Immature natural killer cell (primary cell): ENCODE measurements at places on chromosomes 3 and 15. TPM values are rescaled to one million over a fixed set of nuclear protein-coding genes. Genes with fewer than 3 reads are reported as not detected.

- H3K27me3 ChIP-seq, result peaks cover 8% of the 10 kb centered on the region
- DNase-seq, result no peak
- no peak overlapping the region for H3K4me3 ChIP-seq
- H3K27ac ChIP-seq, result no peak overlapping the region
- peaks cover 6% of the 10 kb centered on the region for H3K4me1 ChIP-seq
Measured at GRCh38 chr15:68674975-68675374, 96.2 kb downstream of the CORO2B start.

The ANKUB1 gene
- not detected for polyA plus RNA-seq

The CIB2 gene
- not detected for polyA plus RNA-seq

DNA sequence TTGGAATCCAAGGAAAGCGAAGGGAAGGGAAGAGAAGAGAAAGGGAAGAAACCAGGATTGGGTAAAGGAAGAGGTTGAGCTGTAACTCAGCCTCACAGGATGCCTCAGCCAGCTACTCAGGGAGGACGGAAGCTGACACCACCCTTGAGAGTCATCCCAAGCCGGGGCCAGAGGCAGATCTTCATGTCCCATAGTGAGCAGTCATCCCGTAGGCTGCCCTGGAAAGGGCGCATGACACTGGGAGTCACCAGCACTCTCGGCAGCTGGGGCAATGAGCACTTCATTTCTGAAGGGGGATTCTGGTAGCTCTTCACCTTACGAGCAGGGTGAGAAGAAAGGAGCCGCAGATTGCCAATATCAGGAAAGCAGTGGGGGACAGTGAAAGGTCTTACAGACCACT is 60.1 kb upstream of the PCSK6 start:
- no peak overlapping the region for H3K27ac ChIP-seq
- DNase-seq, result no peak
- H3K4me1 ChIP-seq, result no peaks in the 10 kb centered on the region
- peaks cover 12% of the 10 kb centered on the region for H3K27me3 ChIP-seq

The CMC1 gene
- polyA plus RNA-seq, result 536 TPM

The AGBL1 gene
- not detected for polyA plus RNA-seq

GRCh38 chr3:149736953-149737205 is 15.4 kb downstream of the COMMD2 start:
- H3K4me1 ChIP-seq, result no peaks in the 10 kb centered on the region
- peaks cover 4% of the 10 kb centered on the region for H3K36me3 ChIP-seq
- H3K4me3 ChIP-seq, result no peak overlapping the region
- H3K27ac ChIP-seq, result no peak overlapping the region

The CHRNA7 gene
- not detected for polyA plus RNA-seq

The CKMT1B gene
- polyA plus RNA-seq, result not detected

The C15orf39 gene
- polyA plus RNA-seq, result 14.0 TPM

DNA sequence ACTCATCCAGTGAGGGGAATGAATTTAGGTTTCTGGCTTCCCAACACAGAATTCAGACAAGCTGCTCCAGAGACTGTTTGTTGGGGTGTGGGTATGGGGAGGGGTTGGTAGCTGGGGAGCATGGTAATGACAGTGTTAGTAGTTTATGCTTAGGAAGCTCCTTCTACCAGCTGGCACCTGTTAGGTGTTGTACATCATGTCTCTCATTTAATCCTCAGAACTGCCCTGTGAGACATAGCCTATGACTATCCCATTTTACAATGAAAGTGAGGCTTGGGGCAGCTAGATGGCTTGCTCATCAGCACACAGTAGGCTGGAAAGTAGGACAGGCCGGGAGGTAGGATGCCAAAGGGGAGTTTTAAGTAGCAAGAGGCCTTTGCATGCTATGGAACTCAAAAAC is 2.5 kb downstream of the EIF4E3 start:
- peak overlapping the region; percentile 94 for H3K4me3 ChIP-seq
- peak overlapping the region; percentile 87 for H3K27ac ChIP-seq
- H3K27me3 ChIP-seq, result peaks cover 5% of the 10 kb centered on the region

DNA sequence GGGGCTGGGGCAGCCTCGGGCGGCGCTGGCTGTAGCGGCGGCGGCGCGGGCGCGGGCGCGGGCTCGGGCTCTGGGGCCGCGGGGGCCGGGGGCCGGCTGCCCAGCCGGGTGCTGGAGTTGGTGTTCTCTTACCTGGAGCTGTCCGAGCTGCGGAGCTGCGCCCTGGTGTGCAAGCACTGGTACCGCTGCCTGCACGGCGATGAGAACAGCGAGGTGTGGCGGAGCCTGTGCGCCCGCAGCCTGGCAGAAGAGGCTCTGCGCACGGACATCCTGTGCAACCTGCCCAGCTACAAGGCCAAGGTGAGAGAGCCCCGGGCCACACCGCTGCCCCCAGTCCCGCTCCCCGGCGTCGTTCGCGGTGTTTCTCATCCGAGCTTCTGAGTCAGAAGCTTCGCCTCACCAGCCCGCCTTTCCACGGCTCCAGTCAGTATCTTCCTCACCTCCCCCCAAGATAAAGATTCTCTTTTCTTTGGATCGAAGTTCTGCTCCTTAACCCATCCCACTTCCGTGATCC is 600 bp downstream of the FBXO45 start:
- peak overlapping the region; percentile 96 for H3K27ac ChIP-seq
- peak; percentile 57 for DNase-seq
- peak overlapping the region; percentile 90 for H3K4me3 ChIP-seq
- H3K27me3 ChIP-seq, result peaks cover 2% of the 10 kb centered on the region

- no peaks in the 10 kb centered on the region for H3K4me1 ChIP-seq
- no peak overlapping the region for H3K4me3 ChIP-seq
- H3K36me3 ChIP-seq, result no peaks in the 10 kb centered on the region
- H3K27me3 ChIP-seq, result peaks cover 26% of the 10 kb centered on the region
Measured at GRCh38 chr15:88255484-88256278, 858 bp downstream of the NTRK3 start.

GRCh38 chr15:39944726-39945125 is 10.8 kb downstream of the EIF2AK4 start:
- H3K27me3 ChIP-seq, result no peaks in the 10 kb centered on the region
- no peak overlapping the region for H3K27ac ChIP-seq
- H3K4me1 ChIP-seq, result no peaks in the 10 kb centered on the region

- DNase-seq, result no peak
- no peaks in the 10 kb centered on the region for H3K4me1 ChIP-seq
- no peak overlapping the region for H3K4me3 ChIP-seq
- H3K27me3 ChIP-seq, result no peaks in the 10 kb centered on the region
- H3K27ac ChIP-seq, result no peak overlapping the region
Measured at GRCh38 chr3:87287011-87287410, 10.6 kb upstream of the POU1F1 start.

The NPAP1 gene
- not detected for polyA plus RNA-seq

The SGO1 gene
- 0.67 TPM for polyA plus RNA-seq

The P2RY13 gene
- 0.18 TPM for polyA plus RNA-seq

The C3orf52 gene
- not detected for polyA plus RNA-seq

GRCh38 chr15:23645371-23646164 is 2.1 kb downstream of the MAGEL2 start:
- H3K4me1 ChIP-seq, result no peaks in the 10 kb centered on the region
- no peak for DNase-seq
- H3K4me3 ChIP-seq, result no peak overlapping the region
- H3K27me3 ChIP-seq, result peaks cover 2% of the 10 kb centered on the region
- no peak overlapping the region for H3K27ac ChIP-seq

DNA sequence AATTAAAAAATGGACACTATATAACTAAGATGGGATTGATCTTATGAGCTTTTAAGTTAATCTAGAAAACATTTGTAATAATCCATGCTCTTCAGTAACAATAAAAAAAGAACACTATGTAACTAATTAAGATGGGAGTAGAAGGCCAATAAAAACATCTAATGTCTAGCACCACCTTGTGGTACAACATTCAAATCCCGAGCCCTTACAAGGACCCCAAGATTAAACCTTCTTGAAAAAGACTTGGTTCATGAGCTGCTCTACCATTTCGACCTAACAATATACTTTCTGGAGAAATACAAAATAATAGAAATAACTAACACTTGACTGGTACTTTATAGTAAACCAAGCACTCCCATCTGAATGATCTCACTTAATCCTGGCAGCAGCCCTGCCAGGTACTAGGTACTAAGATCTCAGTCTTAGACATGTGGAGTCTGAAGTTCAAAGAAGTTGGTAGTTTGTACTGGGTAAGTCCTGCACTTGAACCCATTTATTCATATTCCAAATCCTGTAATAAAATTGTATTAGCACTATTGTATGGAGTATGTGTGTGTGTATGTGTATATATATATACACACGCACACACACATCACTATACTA is 21.8 kb downstream of the METTL6 start:
- H3K27me3 ChIP-seq, result no peaks in the 10 kb centered on the region
- no peak overlapping the region for H3K4me3 ChIP-seq
- H3K36me3 ChIP-seq, result peaks cover 15% of the 10 kb centered on the region
- no peak overlapping the region for H3K27ac ChIP-seq
- peak; percentile 56 for DNase-seq

The P2RY1 gene
- polyA plus RNA-seq, result 0.11 TPM

The GREM1 gene
- not detected for polyA plus RNA-seq

- H3K27me3 ChIP-seq, result peaks cover 2% of the 10 kb centered on the region
- no peak overlapping the region for H3K27ac ChIP-seq
- no peak for DNase-seq
- no peaks in the 10 kb centered on the region for H3K4me1 ChIP-seq
Measured at GRCh38 chr15:84949043-84949442, 32.6 kb upstream of the PDE8A start.

- no peak overlapping the region for H3K27ac ChIP-seq
- no peaks in the 10 kb centered on the region for H3K36me3 ChIP-seq
Measured at GRCh38 chr3:145752576-145752975, 408.4 kb downstream of the PLOD2 start.

DNA sequence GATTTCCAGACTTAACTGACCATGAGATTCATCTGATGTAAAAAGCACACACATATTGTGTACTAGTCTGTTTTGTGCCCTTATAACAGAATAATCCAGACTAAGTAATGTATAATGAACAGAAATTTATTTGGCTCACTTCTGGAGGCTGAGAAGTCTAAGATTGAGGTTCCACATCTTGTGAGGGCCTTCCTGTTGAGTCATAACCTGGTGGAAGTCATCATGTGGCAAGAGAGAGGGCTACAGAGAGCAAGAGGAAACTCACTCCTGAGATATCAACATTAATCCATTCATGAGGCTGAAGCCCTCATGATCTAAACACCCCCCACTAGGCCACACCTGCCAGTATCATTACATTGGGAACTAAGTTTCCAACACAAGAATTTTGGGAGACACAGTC is 977.6 kb downstream of the MCTP2 start:
- peaks cover 2% of the 10 kb centered on the region for H3K27me3 ChIP-seq
- no peaks in the 10 kb centered on the region for H3K36me3 ChIP-seq
- no peak for DNase-seq
- no peaks in the 10 kb centered on the region for H3K4me1 ChIP-seq
- H3K4me3 ChIP-seq, result no peak overlapping the region

GRCh38 chr3:170680593-170680992 is 94.7 kb upstream of the SLC7A14 start:
- DNase-seq, result no peak
- H3K27ac ChIP-seq, result no peak overlapping the region
- H3K27me3 ChIP-seq, result no peaks in the 10 kb centered on the region
- H3K36me3 ChIP-seq, result no peaks in the 10 kb centered on the region

The TNIK gene
- polyA plus RNA-seq, result 28.9 TPM

GRCh38 chr15:95307115-95307514 is 1023.4 kb upstream of the NR2F2 start:
- no peak overlapping the region for H3K27ac ChIP-seq
- peaks cover 22% of the 10 kb centered on the region for H3K4me1 ChIP-seq
- no peaks in the 10 kb centered on the region for H3K36me3 ChIP-seq
- DNase-seq, result no peak
- H3K27me3 ChIP-seq, result peaks cover 22% of the 10 kb centered on the region

The NRROS gene
- 6.3 TPM for polyA plus RNA-seq

DNA sequence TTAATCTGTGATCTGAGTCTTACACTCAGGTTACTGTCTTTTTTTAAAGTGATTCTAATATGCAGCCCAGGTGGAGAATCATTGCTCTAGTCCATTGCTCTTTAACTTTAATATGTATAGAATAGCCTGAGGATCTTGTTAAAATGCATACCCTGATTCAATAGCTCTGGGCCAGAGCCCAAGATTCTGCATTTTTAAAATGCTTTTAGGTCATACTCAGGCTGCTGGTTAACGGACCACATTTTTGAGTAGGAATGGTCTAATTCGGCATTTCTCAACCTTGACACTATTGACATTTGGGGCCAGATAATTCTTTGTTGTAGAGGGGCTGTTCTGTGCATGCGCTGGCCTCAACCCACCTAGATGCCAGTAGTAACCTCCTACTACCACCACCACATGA is 20.9 kb upstream of the FSTL1 start:
- H3K4me3 ChIP-seq, result no peak overlapping the region
- H3K4me1 ChIP-seq, result no peaks in the 10 kb centered on the region
- no peak overlapping the region for H3K27ac ChIP-seq
- peaks cover 2% of the 10 kb centered on the region for H3K27me3 ChIP-seq
- no peaks in the 10 kb centered on the region for H3K36me3 ChIP-seq

DNA sequence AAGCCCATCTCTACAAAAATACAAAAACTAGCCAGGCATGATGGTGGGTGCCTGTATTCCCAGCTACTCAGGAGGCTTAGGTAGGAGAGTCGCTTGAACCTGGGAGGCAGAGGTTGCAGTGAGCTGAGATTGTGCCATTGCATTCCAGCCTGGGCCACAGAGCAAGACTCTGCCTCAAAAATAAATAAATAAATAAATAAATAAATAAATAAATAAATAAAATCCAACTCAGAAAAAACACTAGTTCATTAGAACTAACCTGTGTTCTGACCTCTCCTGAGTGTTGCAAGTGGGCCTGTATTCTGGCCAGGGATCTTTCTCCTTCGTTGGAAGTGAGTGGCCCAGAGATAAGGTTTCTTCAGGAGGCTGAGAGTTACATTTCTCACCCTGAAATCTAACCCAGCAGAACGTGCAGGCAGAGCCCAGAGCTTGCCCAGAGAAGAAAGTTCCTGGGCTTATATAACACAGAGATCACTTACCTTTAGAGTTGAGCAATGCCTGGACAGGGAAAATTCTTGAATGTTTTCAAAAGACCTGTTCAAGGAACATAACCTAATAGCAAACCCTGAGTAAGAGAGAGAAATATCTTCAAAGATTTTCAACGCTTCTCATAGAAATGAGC is 583.9 kb downstream of the MCTP2 start:
- no peaks in the 10 kb centered on the region for H3K4me1 ChIP-seq
- no peak for DNase-seq
- no peak overlapping the region for H3K4me3 ChIP-seq
- no peak overlapping the region for H3K27ac ChIP-seq
- H3K27me3 ChIP-seq, result peaks cover 2% of the 10 kb centered on the region

GRCh38 chr3:161221806-161222600 is 892 bp downstream of the NMD3 start:
- peaks cover 51% of the 10 kb centered on the region for H3K4me1 ChIP-seq
- DNase-seq, result peak; percentile 12
- H3K4me3 ChIP-seq, result peak overlapping the region; percentile 95
- peaks cover 5% of the 10 kb centered on the region for H3K36me3 ChIP-seq

DNA sequence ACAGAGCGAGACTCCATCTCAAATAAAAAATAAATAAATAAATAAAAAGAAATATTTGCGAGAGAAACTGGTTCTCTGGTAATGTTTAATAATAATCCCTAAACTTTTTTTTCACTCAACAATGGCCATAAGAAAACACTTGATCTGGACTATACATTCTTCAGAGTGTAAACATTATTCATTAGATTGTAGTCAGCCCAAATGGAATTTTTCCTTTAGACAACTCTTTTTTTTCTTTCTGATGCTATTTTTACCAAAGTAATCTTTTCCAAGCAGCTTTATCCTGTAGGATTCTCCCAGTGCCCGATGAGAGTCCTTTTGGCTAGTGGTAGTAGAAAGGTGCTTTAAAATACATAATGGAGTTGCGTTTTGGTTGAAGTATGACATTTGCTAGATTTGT is 90.4 kb downstream of the NEDD4 start:
- H3K27me3 ChIP-seq, result no peaks in the 10 kb centered on the region
- no peaks in the 10 kb centered on the region for H3K36me3 ChIP-seq
- H3K4me1 ChIP-seq, result no peaks in the 10 kb centered on the region
- no peak overlapping the region for H3K27ac ChIP-seq

The GLDN gene
- polyA plus RNA-seq, result not detected

GRCh38 chr3:125401402-125401801 is 26.3 kb upstream of the ZNF148 start:
- no peak for DNase-seq
- H3K27ac ChIP-seq, result no peak overlapping the region
- peaks cover 4% of the 10 kb centered on the region for H3K27me3 ChIP-seq
- no peaks in the 10 kb centered on the region for H3K4me1 ChIP-seq
